ENCODE measurements at places on chromosomes 12 and 14. TPM values are rescaled to one million over a fixed set of nuclear protein-coding genes. Genes with fewer than 3 reads are reported as not detected.

Gene PLA2G1B
- not detected for total RNA-seq

GRCh38 chr12:57127726-57128518 is at the start of gene LRP1:
Gene LRP1, plus strand, starts transcription at chr12:57128483. Its CDS starts 482 bp downstream, at chr12:57128965.
- peak; percentile 93 for DNase-seq

Gene GLIPR1L2
- 0.72 TPM for total RNA-seq

Gene NOVA1
- 16.9 TPM for total RNA-seq

DNA sequence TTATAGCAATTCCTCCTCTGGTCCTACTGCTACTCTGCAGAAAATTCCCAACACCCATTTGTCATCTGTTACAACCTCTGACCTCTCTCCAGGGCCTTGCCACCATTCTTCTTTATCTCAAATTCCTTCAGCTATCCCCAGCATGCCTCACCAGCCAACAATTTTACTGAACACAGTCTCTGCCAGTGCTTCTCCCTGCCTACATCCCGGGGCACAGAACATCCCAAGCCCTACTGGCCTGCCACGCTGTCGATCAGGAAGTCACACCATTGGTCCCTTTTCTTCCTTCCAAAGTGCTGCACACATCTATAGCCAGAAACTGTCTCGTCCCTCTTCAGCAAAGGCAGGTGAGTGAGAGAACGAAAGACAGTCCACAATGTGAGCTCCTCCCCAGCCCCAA is 122.1 kb downstream of the TTLL5 start:
- DNase-seq = no peak

DNA sequence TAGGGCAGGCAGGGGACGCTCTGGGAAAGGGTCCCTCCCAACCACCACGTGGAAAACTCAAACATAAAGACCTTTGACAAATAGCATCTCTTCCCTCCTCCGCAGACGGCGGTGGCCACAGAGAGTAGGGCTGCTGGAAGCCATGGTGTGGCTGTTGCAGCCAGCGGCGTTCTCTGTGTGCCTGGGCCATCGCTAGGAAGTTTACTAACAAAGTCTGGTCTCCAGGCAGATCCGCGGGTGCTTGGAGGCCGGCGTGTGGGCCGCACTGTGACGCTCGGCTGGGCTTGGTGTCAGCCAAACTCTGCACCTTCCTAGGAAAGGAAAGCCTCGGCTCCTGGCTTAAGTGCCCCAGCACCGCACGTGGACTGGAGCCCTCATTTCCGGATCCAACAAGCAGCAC is 65.6 kb downstream of the CCDC88C start:
- peak; percentile 22 for DNase-seq

DNA sequence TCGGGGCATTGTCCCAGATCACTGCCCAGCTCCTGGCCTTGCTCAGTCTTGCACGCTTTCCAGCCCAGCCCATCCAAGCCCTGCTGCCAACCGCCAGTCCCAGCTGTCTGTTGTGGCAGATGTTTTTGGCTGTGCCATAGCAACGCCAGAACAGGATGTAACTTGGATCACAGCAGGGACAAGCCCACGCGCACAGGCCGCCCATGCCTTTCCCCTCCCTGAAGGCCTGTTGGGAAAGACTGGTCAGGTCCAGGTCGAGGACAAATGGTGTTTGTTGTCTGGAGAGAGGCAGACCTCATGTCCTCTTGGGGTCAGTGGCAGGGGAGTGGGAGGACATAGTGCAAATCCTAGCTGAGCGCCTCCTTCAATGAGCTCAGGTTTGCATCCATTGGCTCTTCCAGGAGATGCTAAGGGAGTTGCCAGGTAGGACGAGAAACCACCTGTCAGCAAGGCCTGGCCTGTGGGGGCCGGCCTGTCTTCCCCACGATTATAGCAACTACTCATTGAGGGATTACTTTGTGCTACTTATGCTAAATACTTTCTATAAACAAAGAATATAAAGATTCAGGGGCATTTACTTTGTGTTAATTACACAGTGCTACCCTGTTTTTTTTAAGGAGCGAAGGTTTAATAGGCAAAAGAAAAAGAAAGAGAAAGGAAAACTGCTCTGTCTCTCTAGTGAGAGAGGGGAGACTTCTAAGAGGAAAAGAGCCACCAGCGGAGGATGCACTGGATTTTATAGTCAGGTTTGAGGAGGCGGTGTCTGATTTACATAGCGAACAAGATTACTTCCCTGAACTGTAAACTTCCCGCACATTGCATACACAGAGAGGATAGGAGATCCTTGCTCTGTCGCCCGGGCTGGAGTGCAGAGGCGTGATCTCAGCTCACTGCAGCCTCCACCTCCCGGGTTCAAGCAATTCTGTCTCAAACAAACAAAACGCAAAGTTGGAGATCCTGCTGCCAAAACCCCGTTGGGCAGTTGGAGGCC is 42.8 kb upstream of the CORO1C start:
- peak; percentile 55 for DNase-seq

DNA sequence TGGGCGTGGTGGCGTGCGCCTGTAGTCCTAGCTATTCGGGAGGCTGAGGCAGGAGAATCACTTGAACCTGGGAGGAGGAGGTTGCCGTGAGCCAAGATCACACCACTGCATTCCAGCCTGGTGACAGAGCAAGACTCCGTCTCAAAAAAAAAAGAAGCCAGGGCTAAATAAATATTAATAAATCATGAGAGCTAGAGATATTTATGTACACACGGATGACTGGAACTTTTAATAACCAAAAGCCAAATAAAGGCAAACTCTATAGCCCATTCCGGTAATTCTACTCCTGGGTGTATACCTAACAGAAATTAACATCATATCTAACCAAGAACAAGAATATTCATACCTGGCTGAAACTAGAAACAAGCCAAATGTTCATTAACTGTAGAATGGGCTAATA is 7.7 kb upstream of the TRAFD1 start:
- no peak for DNase-seq

Gene TAS2R8
- total RNA-seq = 0.45 TPM

Gene PDZRN4
- total RNA-seq = not detected

GRCh38 chr14:31880935-31881334 is 196.2 kb upstream of the ARHGAP5 start:
- peak; percentile 83 for DNase-seq

Gene HOTAIR
- total RNA-seq = not detected

GRCh38 chr14:84894254-84894653 is 635.7 kb upstream of the FLRT2 start:
- DNase-seq = no peak

Gene SERPINA5
- not detected for total RNA-seq

- no peak for DNase-seq
Measured at GRCh38 chr12:94183708-94184379, 35.5 kb downstream of the PLXNC1 start.

GRCh38 chr12:98291828-98292227 is 223.6 kb upstream of the TMPO start:
- DNase-seq = no peak

- DNase-seq = no peak
Measured at GRCh38 chr14:23454445-23454856, 15.1 kb upstream of the NGDN start.

DNA sequence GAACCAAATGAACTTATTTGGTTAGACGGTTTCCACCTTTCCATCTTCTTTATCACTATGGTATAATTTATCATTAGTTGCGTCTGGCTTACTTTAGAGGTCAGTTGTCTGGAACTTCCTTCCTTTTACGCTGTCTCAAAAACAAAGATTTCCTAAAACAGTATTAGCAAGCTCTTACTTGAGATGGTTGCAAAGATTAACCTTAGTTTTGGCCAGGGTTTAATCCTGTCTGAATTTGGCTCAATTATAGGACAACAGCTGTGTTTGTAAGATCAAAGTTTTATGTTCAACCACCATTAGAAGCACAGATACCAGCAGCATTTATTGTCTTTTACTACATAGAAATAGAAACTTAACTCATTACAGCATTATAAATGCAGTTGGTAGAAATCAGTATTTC is 7.9 kb upstream of the WASHC3 start:
- DNase-seq = no peak

Gene FOXG1
- not detected for total RNA-seq

Gene CRACR2A
- 16.8 TPM for total RNA-seq

Gene OTX2
- not detected for total RNA-seq

DNA sequence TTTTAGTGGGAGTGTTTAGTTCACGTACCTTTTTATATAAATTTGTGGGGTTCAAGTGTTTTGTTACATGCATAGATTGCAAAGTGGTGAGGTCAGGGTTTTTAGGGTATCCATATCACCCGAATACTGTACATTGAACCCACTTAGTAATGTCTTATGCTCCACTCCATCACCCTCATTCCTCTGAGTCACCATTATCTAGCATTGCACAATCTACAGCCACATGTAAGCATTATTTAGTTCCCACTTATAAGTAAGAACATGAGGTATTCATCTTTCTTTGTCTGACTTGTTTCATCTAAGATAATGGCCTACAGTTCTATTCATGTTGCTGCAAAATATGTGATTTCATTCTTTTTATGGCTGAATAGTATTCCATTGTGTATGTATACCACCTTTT is 583.7 kb upstream of the LRFN5 start:
- no peak for DNase-seq

Gene CD163
- not detected for total RNA-seq

Gene RFLNA
- 1.1 TPM for total RNA-seq

Gene PIP4K2C
- total RNA-seq = 12.4 TPM

Gene SLC25A21
- total RNA-seq = 1.2 TPM

Gene DBX2
- total RNA-seq = 0.08 TPM

DNA sequence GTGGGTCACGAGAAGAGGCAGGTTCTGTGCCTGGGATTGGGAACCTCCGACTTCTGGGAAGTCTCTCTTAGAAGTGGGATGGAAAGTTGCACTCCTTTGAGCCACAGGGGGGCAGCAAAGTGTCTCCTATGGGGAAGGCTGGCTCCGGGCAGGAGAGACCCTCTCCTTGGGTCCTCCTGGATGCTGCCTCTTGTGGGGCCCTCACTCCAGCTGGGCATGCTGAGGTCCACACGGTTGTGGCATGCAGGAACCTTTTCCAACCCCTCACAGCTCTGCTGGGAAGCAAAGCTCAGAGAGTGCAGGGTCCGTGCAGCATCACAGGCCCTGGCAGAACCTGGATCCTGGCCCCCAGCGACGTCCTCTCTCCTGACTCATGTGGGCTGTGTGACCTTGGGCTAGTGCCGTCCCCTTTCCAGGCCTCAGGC is 17.4 kb downstream of the SDSL start:
- peak; percentile 37 for DNase-seq

GRCh38 chr12:123512838-123513665 is 20.5 kb downstream of the RILPL1 start:
- DNase-seq = no peak

Gene SMIM41
- 0.98 TPM for total RNA-seq

- peak; percentile 70 for DNase-seq
Measured at GRCh38 chr14:34098045-34098984, 147.4 kb upstream of the EGLN3 start.

GRCh38 chr12:109169262-109169661 is 52.9 kb downstream of the ACACB start:
- DNase-seq = no peak

- DNase-seq = no peak
Measured at GRCh38 chr14:99602054-99602787, 1.8 kb downstream of the CCDC85C start.

Gene DIABLO
- total RNA-seq = 50.0 TPM

Gene LHX5
- total RNA-seq = not detected

Gene DEGS2
- total RNA-seq = 0.16 TPM

GRCh38 chr12:25009496-25010092 is 60.7 kb upstream of the BCAT1 start:
- no peak for DNase-seq

Gene TMEM263
- 138 TPM for total RNA-seq

Gene MYF6
- not detected for total RNA-seq

Gene FGF23
- total RNA-seq = not detected

DNA sequence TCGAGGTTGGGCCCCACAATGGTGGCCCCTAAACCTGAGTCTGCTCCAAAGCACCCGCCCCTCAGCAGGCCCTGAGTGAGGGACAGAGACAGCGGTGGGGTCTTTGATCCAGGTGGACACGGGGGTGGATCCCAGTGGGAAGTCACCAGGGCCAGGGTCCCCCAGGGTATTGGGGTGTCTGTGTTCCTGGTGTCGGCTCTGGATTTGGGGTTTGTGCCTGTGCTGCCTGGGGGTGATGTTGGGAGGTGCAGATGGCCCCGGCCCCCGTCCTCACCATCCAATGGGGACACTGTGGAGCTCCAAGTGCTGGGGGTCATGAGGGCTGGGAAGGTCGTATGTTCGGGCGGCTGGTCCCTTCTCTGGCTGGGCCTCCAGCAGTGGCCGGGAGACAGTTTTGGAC is 354.2 kb downstream of the TMEM121 start:
- DNase-seq = no peak

Gene CLEC2B
- total RNA-seq = 16.5 TPM

DNA sequence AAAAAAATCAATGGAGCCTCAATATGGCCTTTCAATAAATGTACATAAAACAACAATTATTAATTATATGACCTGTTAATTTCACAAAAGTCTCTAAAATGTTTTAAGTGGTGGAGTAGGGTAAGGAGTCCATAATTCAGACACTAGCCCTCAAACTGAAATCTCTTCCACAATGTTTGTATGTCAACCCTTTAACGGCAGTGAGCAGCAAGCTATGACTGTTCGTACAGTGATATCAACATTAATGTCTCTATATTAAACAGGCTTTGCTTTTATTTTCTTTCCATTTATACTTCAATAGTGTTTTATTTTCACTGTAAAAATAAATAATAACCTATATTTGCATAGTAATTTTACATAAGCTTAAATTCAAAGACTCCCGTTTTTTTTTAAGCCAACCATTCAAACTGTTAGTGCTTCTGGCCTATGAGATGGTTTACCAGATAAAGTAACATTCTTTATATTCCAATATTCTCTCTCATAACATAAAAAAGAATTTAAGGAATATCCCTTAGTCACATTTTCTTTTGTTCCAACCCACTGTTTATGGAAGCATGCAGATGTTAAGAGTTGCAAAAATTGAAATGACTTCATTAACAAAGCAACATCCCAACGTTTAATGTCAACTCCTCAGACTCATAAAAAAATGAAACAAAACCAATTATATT is 2.3 kb downstream of the CDK17 start:
- peak; percentile 61 for DNase-seq

Gene HRK
- total RNA-seq = not detected

Gene DYNLL1
- total RNA-seq = 93.5 TPM

DNA sequence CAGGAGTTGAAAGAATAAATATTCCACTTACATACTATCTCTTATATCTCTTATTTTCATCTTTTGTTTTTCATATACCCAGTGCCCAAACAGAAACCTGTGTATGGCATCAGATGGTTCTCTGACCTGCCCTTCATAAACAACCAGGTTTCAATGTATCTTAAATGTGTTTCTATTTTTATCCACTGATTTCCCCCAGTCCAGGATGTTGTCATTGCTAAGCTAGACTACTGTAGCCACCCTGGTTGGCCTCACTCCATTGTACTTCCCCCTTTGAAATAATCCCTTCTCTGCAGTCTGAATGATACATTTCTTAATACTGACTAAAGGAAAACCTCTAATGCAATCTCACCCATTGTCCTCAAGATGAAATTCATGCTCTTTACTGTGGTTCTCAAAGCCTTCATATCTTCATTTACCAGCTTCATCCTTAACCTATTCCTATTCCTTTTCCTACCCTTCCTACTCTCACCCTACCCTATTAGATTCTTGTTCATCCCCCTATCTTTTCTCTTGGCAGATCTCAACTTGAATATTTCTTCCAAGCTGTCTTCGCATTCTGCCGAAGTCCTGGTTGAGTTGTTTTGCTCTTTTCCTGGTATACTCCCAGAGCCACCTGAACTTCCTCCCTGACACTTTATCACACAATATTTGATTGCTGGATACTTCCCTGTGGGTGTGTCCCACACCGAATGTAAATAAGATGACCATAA is 312.4 kb downstream of the FOXG1 start:
- no peak for DNase-seq

GRCh38 chr12:113241191-113242025 is 20.1 kb downstream of the TPCN1 start:
- DNase-seq = peak; percentile 47

- DNase-seq = no peak
Measured at GRCh38 chr14:50798048-50798421, 32.9 kb downstream of the NIN start.

Gene NAV3
- 121 TPM for total RNA-seq

All from fibroblast of the aortic adventitia (primary cell).